ENCODE measurements at places on chromosomes 13 and 19.

DNA sequence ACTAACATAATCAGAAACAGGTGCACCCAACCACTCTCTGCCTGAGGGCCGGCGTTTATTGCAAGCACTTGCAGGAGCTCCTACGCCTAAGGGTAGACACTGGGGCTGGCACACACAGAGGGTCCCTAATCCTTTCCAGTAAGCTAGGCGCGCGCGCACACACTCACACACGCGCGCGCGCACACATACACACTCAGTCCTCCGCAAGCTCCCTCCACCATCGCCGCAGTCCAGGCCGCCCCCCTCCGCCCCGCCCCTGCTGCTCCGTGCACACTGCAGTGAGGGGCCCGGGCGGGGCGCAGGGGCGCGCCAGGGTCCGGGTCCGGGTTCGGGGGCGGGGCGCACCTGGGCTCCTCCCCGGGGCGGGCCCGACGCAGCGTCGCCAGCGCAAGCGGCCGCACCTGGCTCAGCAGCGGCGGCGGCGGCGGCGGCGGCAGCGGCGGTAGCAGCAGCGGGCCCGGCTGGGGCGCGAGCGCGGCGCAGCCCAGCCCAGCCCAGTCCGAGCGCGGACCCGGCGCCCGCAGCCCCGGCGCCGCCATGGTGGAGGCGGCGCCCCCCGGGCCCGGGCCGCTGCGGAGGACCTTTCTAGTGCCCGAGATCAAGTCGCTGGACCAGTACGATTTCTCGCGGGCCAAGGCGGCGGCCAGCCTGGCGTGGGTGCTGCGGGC is at the start of gene CAMSAP3:
Gene CAMSAP3, plus strand, starts transcription at position 398 of the 668 bp plus-strand sequence. Its CDS starts 140 bp downstream, at position 538.
- peak; percentile 73 for DNase-seq

- no peak for DNase-seq
Observed at GRCh38 chr13:67966065-67966464, 735.9 kb upstream of the PCDH9 start.

- DNase-seq, result no peak
Observed at GRCh38 chr19:18214779-18215433, 11.1 kb upstream of the RAB3A start.

DNA sequence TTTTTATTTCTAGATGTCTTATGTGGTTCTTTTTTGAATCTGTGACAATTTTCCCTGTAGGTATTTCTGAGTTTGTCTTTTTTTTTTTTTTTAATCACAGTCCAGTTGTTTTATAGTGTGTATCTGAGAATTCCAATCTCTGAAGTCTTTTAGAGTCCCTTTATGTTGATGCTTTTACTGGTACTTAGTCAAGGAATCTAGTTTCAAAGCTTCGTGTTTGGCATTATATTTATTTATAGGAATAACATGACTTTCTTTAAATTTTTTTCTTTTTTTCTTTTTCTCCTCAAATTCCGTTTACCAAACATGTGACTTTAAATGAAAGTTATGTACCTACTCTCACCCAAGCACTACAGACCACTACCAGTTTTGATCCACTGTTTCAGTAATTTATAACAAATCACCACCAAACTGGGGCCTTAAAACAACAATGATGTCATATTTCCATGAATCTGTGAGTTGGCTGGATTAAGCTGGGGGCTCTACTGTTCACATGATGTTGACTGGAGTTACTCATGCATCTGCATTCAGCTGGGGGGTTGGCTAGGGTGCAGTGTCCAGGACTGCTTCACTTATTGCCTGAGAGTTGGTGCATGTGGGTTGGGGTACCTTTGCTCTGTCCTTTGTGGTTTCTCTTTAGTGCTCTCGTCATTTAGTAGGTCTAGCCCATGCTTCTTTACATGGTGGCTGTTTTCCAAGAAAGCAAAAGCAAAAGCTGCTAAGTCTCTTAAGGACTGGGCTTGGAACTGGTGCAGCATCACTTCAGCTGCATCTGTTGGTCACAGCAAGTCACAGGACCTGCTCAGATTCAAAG is 22.3 kb downstream of the KCTD4 start:
- no peak for DNase-seq

DNA sequence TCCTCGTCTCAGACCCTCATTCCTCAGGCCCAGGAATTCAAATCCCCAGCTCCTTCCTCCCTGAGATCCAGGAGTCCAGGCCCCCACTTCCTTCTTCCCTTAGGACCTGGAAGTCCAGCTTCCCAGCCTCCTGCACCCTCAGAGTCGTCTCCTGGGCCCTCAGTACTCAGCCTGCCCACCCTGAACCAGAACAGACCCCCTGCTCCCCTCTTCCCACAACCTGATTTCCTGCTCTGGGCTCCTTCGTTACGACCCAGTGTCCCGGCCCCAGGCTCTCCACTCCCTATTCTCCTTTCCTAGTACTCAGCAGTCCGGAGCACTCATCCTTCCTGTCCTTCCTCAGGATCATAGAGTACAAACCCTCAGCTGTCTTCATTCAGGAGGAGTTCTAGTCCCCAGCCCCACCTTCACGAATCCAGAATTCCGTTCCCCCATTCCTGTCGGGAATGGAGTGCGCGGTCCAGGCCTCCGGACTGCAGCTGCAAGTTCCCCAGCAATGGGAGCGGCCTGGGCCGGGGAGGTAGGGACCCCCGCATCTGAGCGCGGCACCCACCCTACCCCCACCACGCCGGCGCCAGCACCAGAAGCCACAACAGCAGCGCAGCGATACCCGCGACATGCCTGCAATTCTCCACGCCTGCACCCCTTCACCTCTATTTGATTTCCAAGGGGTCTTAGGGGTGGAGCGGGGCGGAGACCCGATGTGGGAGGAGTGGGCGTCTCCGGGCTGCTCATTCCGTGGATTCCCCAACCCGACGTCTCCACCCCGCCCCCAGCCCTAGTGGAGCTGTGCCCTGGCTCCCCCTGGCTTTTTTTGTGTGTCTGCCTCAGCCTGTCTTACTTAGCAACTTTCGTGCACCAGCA is 12.7 kb downstream of the EGLN2 start:
- DNase-seq, result peak; percentile 33

- DNase-seq, result no peak
Observed at GRCh38 chr13:50945669-50946068, 36.1 kb downstream of the RNASEH2B start.

- no peak for DNase-seq
Observed at GRCh38 chr19:33214596-33214995, 11.1 kb downstream of the SLC7A10 start.

GRCh38 chr19:35362261-35363000 is 4.2 kb downstream of the FFAR3 start:
- no peak for DNase-seq

- DNase-seq, result no peak
Observed at GRCh38 chr13:44815623-44816022, 173.6 kb downstream of the NUFIP1 start.
